ENCODE measurements at places on chromosomes 7 and 10.
A peak's percentile ranks its signal among the peaks of the same experiment; 100 is the strongest.

- no peak for DNase-seq
Observed at GRCh38 chr10:79230850-79231249, 116.4 kb upstream of the PPIF start.

- DNase-seq = no peak
Observed at GRCh38 chr10:1150638-1150955, 94.4 kb downstream of the WDR37 start.

- DNase-seq = no peak
Observed at GRCh38 chr7:135285547-135286233, 52.1 kb downstream of the STRA8 start.

DNA sequence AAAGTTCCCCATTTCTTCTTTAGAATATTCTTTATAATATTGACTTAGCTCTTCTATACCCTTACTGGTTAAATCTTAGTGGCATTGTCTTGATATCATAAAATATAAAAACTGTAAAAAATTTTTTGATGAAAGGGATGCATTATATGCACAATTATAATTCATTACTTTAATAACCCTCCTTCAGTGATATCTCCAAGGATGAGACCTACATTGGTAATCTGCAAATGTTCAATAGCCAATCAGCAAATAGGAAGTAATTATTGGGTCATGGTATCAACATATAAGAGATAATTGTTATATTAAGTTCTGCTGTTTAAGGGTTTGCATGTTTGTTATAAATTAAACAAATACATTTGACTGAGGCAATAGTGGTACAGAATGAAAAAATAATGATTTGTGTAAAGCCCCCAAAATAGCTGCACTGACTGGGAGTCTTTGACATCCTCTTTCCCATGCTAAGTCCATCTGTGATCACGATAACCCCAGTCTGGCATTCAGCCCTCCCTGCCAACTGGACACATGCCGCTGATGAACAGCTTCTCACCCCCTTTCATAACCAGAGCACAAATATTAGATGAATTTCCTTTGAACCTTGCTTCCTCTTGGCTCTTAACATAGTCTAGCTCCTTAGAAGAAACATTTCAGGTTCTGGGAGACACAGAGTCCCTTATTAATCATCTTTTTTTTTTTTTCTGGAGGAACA, 169.5 kb downstream of the CPED1 start:
- no peak for DNase-seq

GRCh38 chr7:138338361-138338760, 121.7 kb upstream of the TRIM24 start:
- no peak for DNase-seq

DNA sequence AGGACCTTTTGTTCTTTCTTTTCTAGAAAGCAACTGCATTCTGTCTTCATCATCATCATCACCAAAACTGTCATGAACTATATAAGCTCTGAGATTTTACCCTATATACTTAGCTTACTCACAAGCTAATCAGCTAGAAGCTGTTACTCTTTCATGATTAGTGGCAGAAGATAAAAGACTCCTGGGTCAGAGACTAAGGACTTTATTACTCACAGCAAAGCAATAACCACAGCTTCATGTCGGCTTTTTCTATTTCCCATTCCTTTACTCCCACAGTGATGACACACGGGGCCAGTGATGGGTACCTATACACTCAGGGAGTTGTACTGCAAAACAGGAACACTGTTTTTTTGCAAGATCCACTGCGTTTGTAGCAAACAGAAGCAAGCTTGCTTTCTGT, 8.4 kb upstream of the C10orf88 start:
- no peak for DNase-seq

DNA sequence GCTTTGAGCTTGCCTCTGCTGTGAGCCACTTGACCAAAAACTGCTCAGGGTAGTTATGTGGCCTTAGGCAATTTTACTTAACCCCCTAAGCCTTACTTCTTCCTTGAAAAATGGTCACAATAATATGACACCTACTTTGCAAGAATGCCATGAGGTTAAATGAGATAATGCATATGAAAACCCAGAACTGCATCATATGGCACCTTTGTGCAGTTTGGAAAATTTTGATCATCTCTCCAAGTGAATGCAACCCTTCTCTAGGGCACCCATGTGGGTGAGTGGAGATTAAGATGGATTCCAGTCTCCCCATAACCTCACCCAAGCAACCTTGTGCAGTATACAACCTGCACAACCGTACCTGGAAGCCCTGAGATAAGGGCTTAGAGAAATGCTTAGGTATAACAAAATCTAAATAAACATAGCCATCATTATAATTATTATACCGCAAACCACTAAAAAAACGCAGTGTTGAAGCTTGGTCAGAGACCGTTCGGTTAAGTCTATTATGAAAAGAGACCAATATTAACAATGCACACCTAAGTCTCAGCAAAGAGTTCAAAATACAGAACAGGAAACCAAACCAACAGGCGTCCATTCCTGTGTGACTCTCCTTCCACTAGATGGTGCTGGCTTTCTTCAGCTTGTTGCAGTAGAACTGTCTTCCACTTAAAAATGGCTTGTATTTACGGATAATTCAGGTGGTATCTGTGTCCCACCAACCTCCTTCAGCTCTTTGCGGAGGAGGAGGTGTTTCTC, 21.0 kb upstream of the ASB15 start:
- peak; percentile 47 for DNase-seq

DNA sequence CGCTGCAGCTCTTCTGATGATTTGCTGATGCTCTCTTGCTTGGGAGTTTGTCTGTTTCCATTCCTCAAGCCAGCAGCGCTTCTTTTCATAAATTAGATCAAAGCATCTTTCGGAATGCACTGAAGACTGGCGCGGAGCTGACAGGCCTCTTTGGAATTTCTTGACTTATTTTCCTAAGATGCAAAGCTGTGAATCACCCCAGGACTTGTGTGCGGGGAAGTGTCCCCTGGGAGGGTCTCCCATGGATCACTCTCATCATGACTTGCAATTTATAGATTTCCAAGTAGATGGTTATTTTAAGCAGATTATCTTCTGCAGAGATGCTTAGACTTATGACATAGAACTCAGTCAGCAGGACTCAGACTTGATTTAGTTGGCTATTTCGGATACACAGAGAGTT, 467.2 kb downstream of the TCERG1L start:
- no peak for DNase-seq

DNA sequence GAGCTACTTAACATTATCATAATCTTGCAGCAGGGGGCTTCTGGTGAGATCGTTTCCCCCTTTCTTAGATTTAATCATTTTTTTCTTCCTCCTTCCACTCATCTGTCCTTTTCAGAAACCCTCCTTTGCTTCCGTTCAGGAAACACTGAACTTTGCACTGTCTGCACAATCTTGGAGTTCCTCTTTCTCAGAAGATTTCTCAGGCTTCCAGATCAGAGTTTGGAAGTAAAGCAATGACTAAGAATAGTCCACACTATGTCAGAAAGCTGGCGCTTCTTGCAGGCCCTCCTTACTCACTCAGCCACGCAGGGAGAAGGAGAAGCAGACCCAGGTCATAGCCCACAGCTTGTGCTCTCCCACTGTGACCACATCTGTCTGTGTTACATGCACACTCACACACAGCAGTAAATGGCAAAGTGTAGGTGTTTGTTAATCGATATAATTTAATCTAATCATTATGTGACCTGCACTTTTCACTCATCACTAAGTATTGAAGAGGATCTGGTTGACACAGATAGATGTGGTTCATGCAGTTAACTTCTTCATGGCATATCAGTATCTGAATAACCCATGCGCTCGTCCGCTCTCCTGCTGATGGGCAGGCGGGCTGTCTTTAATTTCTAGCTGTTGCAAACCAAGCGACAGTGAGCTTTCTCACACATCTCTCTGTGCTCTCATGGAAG, 30.2 kb downstream of the ALOX5 start:
- DNase-seq = no peak

- DNase-seq = no peak
Observed at GRCh38 chr7:130356876-130357611, 12.4 kb downstream of the CPA5 start.

GRCh38 chr10:65805993-65806392, 1119.8 kb upstream of the LRRTM3 start:
- no peak for DNase-seq

- no peak for DNase-seq
Observed at GRCh38 chr7:150994141-150994837, 3.5 kb downstream of the NOS3 start.

DNA sequence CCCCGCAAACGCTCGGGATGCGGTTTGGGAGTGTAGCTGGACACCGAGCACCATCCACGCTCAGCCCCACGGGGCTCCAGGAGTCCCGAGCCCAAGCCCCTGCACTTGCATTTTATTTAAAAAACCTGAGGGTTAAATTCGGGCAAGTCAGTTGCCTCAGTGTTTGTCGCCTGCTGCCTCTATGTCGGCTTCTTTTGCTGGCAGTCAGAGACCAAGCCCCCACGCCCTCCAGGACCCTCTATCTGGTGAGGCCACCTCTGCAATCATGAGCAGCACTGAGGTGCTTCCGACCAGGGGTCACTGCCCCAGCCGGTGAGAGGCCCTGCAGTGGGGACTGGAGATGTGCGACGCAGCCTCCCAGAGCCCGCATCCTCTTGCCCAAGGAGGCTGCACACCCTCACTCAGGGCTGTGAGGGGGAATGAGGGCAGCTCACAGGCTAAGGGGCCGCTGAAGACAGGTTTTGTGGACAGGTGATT, 13.3 kb upstream of the ZNF273 start:
- no peak for DNase-seq

DNA sequence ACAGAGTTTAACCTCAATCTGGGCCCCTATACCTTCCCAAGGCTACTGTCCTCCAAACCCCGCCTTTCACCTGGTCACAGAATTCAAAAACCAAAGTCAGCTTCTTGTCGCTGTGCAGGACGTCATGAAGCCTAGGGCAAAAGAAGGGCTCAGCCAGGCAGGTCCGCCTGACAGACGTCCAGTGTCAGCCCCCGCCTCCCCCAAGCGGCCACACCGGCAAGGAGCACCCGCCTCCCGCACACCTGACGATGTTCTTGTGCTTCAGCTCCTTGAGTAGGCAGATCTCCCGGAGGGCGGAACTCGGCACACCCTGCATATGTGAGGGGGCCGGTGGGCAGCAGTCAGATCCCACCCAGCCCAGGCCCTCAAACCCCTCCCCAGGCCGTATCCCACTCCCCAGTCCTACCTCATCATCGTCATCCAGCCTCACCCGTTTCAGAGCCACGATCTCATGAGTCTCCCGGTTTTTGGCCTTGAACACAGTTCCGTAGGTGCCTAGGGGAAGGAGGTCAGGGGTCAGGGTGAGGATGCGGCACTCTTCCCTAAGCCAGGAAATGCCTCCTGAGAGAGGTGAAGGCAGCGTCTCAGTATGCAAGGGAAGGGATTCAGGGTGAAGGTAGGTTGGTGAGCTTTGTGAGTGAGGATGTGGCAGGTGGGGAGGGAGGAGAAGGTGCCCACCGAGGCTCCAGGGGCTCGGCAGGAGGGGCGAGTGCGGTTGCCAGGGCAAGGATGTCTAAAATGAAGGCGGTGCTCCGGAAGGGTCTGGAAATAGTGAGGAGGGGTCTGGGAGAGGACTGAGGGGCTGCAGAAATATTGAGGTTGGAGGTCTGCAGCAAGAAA, 811 bp downstream of the CDK5 start:
- no peak for DNase-seq

GRCh38 chr7:159032322-159032721, 112.3 kb downstream of the VIPR2 start:
- DNase-seq = no peak

DNA sequence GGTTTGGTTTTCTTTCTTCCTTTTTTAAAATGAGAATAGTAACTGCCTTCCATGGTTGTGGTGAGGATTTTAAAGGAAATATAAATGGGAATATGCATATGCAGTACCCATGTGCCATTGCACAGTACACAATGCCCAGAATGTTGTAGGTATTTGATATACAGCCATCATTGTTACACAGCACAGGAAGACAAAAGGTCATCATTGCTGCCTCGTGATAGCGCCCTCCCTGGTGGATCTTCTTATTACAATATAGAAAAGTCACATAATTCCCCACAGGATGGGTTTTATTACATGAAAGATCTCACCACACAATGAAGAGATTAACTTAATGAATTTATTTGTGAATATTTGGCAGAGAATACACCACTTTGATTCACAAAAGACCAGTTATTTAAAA, 76.5 kb downstream of the PPP1R17 start:
- no peak for DNase-seq

GRCh38 chr7:42248579-42248978, 11.6 kb upstream of the GLI3 start:
- DNase-seq = no peak

GRCh38 chr7:19121977-19122588, 4.6 kb upstream of the TWIST1 start:
- peak; percentile 25 for DNase-seq

GRCh38 chr7:157612664-157613561, 276.1 kb downstream of the DNAJB6 start:
- no peak for DNase-seq

GRCh38 chr10:93065675-93066543, 5.3 kb downstream of the CYP26C1 start:
- no peak for DNase-seq

- no peak for DNase-seq
Observed at GRCh38 chr10:66321723-66322665, 603.8 kb upstream of the LRRTM3 start.

- no peak for DNase-seq
Observed at GRCh38 chr10:22458272-22459038, 113.2 kb downstream of the SPAG6 start.

- DNase-seq = no peak
Observed at GRCh38 chr10:70477661-70478162, 855 bp upstream of the PALD1 start.

DNA sequence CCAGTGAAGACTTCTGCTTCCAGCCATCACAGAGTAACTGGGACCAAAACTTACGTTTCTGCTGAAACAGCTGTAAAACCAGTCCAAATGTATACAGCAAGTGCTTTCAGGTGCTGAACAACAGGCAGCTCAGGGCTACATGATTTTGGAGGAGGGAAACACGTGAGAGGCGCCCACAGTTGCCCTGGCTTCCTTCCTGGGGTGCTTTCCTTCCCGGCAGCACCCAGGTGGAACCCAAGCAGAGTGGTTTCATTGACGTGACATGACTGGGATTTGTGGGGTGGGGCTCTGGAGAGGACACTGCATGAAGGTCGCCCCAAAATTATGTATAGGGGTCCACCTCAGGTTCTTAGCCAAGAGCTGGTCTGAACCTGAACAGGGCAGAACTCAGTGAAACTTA, 34.2 kb downstream of the IL2RA start:
- no peak for DNase-seq

DNA sequence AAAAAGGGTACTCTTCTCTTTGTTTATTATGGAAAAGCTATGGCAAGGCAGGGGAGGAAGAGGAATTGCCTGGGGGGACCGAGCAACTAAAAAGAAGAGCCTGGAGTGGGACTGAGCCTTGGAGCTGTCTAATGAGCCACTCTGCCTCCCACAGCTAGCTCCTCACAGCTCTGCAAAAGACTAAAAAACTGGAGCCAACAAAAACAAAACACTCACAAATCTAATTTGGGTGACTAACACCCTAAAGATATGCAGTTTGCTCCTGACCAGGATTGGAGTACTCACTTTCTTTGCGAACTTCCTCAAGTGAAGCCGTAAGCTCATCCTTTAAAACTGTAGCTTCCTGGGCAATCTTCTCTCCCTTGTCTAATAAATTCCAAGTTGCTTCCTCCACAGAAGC, 89.4 kb downstream of the CTNNA3 start:
- no peak for DNase-seq
